Posterior vena cava (tissue), 2 donors: ENCODE measurements at places on chromosomes 11 and 22. TPM values are rescaled to one million over a fixed set of nuclear protein-coding genes. Genes with fewer than 3 reads are reported as not detected.

GRCh38 chr11:7436657-7437056 lies 48.6 kb upstream of the OLFML1 start:
- no peak for DNase-seq

DNA sequence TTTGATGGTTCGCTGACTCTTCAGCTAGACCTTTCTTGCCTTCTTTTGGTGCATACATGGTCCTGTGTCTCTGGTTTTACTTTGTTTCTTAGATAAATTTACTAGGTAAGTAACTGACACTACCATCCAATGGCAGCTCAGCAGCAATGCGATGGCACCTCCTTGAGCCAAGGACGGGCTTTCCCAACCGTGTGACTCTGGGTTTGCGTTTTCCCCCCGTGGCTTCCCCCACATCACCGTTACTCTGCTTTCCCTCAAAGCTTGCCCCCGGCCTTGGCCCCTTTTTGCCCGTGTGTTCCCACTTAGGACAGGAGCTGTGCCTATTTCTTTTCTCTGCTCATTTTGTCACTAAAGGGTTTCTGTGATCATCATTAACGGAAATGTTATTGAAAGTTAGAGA lies 41.5 kb downstream of the TBC1D22A start:
- peak; percentile 47 for DNase-seq

- DNase-seq, result no peak
These were observed 18.4 kb downstream of the FAM118B start for GRCh38 chr11:126229858-126230540.

GRCh38 chr11:113992459-113993110 lies 17.7 kb downstream of the HTR3A start:
- DNase-seq, result no peak

HSPA8 gene
- 806 TPM for total RNA-seq
